ENCODE measurements at places on chromosomes 11 and 22. TPM values are rescaled to one million over a fixed set of nuclear protein-coding genes. Genes with fewer than 3 reads are reported as not detected.

Gene CKAP5
- total RNA-seq: 75.1 TPM

Gene GNAZ
- 3.3 TPM for total RNA-seq

Gene SELENOH
- total RNA-seq: 42.6 TPM

Gene FAM180B
- not detected for total RNA-seq

Gene SLCO2B1
- 44.6 TPM for total RNA-seq

Gene ENTHD1
- total RNA-seq: not detected

Gene MPST
- total RNA-seq: 328 TPM

DNA sequence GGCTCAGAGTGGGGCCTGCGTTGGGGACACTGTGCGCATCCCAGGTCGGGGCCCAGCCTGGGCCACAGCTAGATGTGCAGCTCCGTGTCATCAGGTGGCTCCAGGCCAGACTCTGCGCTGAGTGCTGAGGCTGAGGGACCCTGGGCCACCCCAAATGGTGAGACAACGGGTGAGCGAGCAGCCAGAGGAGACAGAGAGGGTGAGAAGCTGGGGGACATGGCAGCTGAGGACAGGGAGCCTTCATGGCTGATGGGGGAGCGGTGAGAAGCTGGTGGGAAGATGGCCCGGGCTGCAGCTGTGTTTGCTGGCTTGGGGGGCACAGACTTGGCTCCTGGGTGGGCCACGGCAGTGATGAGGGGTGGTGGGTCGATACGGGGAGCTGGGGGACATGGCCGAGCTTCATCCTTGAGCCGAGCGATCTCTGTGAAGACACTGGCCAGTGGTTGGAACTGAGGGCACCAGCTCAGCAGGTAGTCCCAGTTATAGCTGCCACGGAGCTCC, 2.5 kb upstream of the TPP1 start:
- DNase-seq: no peak
- no peak overlapping the region for H3K4me3 ChIP-seq
- peaks cover 17% of the 10 kb centered on the region for H3K36me3 ChIP-seq

DNA sequence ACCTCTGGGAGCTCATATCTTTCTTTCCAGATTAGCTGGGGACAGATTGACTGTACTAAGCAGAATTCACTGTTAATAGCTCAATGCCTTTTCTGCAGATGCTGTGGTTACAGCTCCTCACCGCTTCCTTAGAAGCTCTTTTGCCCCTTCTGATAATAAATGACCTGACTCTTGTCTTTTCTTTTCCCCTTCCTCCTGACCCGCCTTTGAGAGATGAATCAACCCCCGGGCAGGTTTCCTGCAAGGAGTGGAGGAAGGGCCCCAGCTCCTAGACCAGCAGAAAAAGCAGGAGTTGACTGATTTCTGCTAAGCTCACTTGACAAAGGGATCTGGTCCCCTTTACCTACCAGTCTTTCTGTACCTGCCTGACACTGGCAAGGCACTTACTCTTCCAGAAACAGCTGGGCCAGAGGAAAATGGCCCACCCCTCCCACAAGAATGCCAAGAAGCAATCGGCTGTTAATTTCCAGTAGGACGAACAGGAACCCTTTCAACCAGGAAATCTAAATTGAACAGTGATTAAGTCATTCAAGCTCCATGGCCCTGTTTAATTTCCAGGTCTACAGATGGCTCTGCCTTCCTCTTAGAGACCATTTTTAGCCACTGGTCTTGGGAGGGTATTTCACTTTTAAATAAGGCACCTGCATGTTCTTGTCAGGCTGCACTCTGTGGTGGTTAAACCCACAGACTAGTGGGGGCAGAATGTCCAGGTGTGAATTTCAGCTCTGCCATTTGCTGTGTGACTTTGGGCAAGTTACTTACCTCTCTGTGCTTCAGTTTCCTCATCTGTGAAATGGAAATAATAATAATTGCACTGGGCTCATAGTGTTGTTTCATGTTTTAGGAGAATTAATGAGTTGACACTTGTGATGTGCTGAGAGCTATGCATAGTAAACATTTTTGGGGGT, 67.5 kb downstream of the PRR5L start:
- no peak overlapping the region for H3K4me3 ChIP-seq
- H3K36me3 ChIP-seq: no peaks in the 10 kb centered on the region
- no peak for DNase-seq
- H3K27me3 ChIP-seq: no peaks in the 10 kb centered on the region
- H3K27ac ChIP-seq: peak overlapping the region; percentile 59

GRCh38 chr11:104625246-104625645, 273.0 kb downstream of the CASP12 start:
- H3K4me3 ChIP-seq: no peak overlapping the region
- no peaks in the 10 kb centered on the region for H3K27me3 ChIP-seq
- H3K27ac ChIP-seq: no peak overlapping the region
- H3K36me3 ChIP-seq: no peaks in the 10 kb centered on the region
- DNase-seq: no peak

DNA sequence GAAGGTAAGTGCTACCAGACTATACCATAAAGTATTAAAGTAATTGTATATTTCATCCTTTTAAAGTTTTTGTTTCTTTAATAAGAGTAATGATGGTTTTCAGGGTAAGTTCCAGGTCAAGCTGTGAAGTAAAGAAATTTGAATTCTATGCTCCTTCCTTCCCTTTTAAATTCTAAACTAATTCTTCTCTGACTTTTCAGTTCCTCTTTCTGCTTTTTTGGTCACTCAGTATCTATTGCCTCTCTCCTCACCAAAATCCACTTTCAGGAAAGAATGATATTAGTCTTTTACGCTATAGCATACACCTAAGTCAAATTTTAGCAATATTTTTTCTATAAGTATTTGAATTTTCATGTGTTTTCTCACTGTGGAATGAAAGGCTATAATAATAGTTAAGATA, 8.2 kb downstream of the MMP8 start:
- no peaks in the 10 kb centered on the region for H3K4me1 ChIP-seq
- H3K27me3 ChIP-seq: no peaks in the 10 kb centered on the region
- no peak for DNase-seq
- H3K27ac ChIP-seq: no peak overlapping the region

GRCh38 chr11:80412604-80413003, 971.8 kb upstream of the TENM4 start:
- no peaks in the 10 kb centered on the region for H3K4me1 ChIP-seq
- no peak for DNase-seq
- no peaks in the 10 kb centered on the region for H3K36me3 ChIP-seq
- no peaks in the 10 kb centered on the region for H3K27me3 ChIP-seq
- no peak overlapping the region for H3K4me3 ChIP-seq
- no peak overlapping the region for H3K27ac ChIP-seq

GRCh38 chr22:49015459-49015858, 812.2 kb downstream of the BRD1 start:
- DNase-seq: no peak
- H3K36me3 ChIP-seq: no peaks in the 10 kb centered on the region
- H3K27ac ChIP-seq: no peak overlapping the region
- no peaks in the 10 kb centered on the region for H3K27me3 ChIP-seq
- no peaks in the 10 kb centered on the region for H3K4me1 ChIP-seq

GRCh38 chr22:30238661-30239487, 7.7 kb downstream of the LIF start:
- H3K27me3 ChIP-seq: no peaks in the 10 kb centered on the region
- H3K4me3 ChIP-seq: no peak overlapping the region
- peaks cover 7% of the 10 kb centered on the region for H3K36me3 ChIP-seq
- peak; percentile 67 for DNase-seq
- H3K27ac ChIP-seq: no peak overlapping the region
- H3K4me1 ChIP-seq: no peaks in the 10 kb centered on the region

GRCh38 chr11:19800162-19800561, 87.5 kb downstream of the NAV2 start:
- H3K27ac ChIP-seq: no peak overlapping the region
- no peaks in the 10 kb centered on the region for H3K4me1 ChIP-seq
- no peaks in the 10 kb centered on the region for H3K27me3 ChIP-seq

DNA sequence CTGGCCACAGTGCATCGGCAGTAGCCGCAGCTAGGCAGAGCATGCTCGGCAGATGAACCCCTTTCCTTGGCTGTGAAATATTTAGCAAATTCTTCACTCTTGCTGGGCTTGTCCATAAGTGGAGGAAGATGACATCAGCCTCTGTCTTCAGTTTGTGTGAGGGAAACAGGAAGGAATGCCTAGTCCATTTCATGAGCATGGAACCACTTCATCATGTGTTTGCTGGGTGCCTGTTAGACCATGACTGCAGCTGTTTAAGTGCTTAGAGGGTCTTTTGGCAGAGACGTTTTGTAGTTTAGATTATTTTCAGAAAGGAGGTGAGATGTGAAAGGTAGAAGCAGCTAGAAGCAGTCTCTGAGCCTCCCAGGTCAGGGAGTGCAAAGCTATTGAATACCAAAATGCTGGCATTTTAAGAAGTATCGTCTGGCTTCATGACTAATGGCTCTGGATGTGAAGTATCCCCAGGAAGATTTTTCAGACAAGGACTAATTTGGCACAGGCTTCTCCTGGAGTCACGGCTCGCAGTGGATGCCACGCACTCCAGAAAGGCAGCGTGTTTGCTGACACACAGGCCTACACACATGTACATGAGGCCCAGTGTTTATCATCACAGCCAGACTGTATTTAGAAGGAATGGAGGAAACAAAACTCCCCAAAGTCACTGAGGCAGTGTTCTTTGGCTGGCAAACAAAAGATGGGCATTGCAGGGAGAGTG, 43.1 kb upstream of the GRAMD1B start:
- no peak overlapping the region for H3K4me3 ChIP-seq
- no peaks in the 10 kb centered on the region for H3K4me1 ChIP-seq
- H3K36me3 ChIP-seq: no peaks in the 10 kb centered on the region
- H3K27ac ChIP-seq: no peak overlapping the region
- no peaks in the 10 kb centered on the region for H3K27me3 ChIP-seq
- no peak for DNase-seq

- H3K27me3 ChIP-seq: no peaks in the 10 kb centered on the region
- DNase-seq: no peak
- no peaks in the 10 kb centered on the region for H3K4me1 ChIP-seq
These were observed 167.0 kb upstream of the NECTIN1 start for GRCh38 chr11:119895981-119896380.

- no peak overlapping the region for H3K27ac ChIP-seq
- H3K4me1 ChIP-seq: no peaks in the 10 kb centered on the region
- H3K27me3 ChIP-seq: no peaks in the 10 kb centered on the region
- H3K36me3 ChIP-seq: no peaks in the 10 kb centered on the region
- H3K4me3 ChIP-seq: no peak overlapping the region
These were observed 4.4 kb downstream of the CAVIN3 start for GRCh38 chr11:6315811-6316425.

GRCh38 chr11:19105011-19105410, 12.0 kb upstream of the ZDHHC13 start:
- no peak overlapping the region for H3K27ac ChIP-seq
- H3K4me1 ChIP-seq: no peaks in the 10 kb centered on the region
- H3K36me3 ChIP-seq: no peaks in the 10 kb centered on the region
- H3K27me3 ChIP-seq: no peaks in the 10 kb centered on the region

- no peak overlapping the region for H3K27ac ChIP-seq
- H3K27me3 ChIP-seq: no peaks in the 10 kb centered on the region
- no peak overlapping the region for H3K4me3 ChIP-seq
- DNase-seq: no peak
- H3K4me1 ChIP-seq: no peaks in the 10 kb centered on the region
These were observed 51.1 kb downstream of the PRMT3 start for GRCh38 chr11:20438637-20439036.

GRCh38 chr11:123265951-123266350, 70.9 kb upstream of the CLMP start:
- no peak overlapping the region for H3K27ac ChIP-seq
- H3K4me1 ChIP-seq: no peaks in the 10 kb centered on the region
- H3K4me3 ChIP-seq: no peak overlapping the region
- H3K27me3 ChIP-seq: no peaks in the 10 kb centered on the region
- H3K36me3 ChIP-seq: no peaks in the 10 kb centered on the region
- DNase-seq: no peak

DNA sequence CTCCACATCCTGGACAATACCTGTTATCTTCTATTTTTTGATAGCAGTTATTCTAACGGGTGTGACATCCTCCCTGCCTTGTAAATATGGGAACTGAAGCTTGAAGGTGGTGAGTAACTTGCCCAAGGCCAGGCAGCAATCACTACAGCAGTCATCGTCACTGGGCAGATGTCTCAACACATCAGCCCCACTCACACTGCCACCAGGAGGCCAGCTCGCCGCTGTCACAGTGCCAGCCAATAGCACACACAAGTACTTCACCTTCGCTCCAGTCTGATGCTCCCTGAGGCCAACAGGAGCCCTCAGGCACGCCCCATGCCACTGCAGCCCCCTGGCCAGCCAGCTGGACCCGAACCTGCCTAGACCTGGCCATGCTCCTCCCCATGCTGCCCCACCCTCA, 4.9 kb upstream of the TTLL1 start:
- H3K4me3 ChIP-seq: no peak overlapping the region
- DNase-seq: peak; percentile 72
- H3K36me3 ChIP-seq: no peaks in the 10 kb centered on the region
- no peaks in the 10 kb centered on the region for H3K27me3 ChIP-seq
- H3K27ac ChIP-seq: no peak overlapping the region

GRCh38 chr11:60251485-60252212, 8.7 kb upstream of the MS4A4E start:
- no peaks in the 10 kb centered on the region for H3K27me3 ChIP-seq
- no peak overlapping the region for H3K4me3 ChIP-seq
- H3K4me1 ChIP-seq: no peaks in the 10 kb centered on the region
- DNase-seq: peak; percentile 52

- no peak overlapping the region for H3K4me3 ChIP-seq
- H3K4me1 ChIP-seq: no peaks in the 10 kb centered on the region
- no peak overlapping the region for H3K27ac ChIP-seq
- H3K27me3 ChIP-seq: no peaks in the 10 kb centered on the region
These were observed 91.0 kb downstream of the TMPRSS5 start for GRCh38 chr11:113615098-113615497.

GRCh38 chr11:18012122-18012905, 533 bp downstream of the SERGEF start:
- no peaks in the 10 kb centered on the region for H3K27me3 ChIP-seq
- peak overlapping the region; percentile 83 for H3K27ac ChIP-seq
- H3K4me1 ChIP-seq: peaks cover 9% of the 10 kb centered on the region

- H3K27ac ChIP-seq: peak overlapping the region; percentile 38
- no peaks in the 10 kb centered on the region for H3K4me1 ChIP-seq
- H3K27me3 ChIP-seq: no peaks in the 10 kb centered on the region
- DNase-seq: no peak
These were observed 121.9 kb upstream of the MTMR2 start for GRCh38 chr11:96045622-96046456.

GRCh38 chr11:110805756-110806155, 93.5 kb upstream of the ARHGAP20 start:
- no peak for DNase-seq
- no peak overlapping the region for H3K27ac ChIP-seq
- no peaks in the 10 kb centered on the region for H3K36me3 ChIP-seq
- no peaks in the 10 kb centered on the region for H3K4me1 ChIP-seq
- no peaks in the 10 kb centered on the region for H3K27me3 ChIP-seq
